ENCODE measurements at places on chromosomes 7 and 10.

DNA sequence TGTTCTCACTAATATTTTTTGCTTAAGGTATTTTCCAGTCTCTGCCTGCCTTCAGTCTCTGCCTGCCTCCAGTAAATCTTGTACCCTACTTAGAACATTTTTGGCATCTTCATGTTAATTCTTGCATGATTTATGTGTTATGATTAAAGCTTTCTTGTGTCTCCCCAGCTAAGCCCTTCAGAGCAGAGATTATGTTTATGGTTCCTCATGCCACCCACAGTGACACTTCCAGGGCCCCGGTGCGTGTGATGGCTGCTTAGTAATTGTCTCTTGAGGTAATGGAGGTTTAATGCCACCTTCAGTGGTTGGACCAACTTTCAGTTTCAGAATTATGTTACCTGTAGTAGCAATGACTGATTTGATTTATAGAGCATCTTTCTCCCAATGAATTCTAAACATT, 70.6 kb upstream of the MET start:
- DNase-seq: no peak

- peak; percentile 49 for DNase-seq
Observed at GRCh38 chr7:105652359-105652993, 71.2 kb upstream of the EFCAB10 start.

GRCh38 chr10:44977287-44978212, 1.1 kb downstream of the DEPP1 start:
- no peak for DNase-seq

GRCh38 chr10:133391761-133392518, 2.0 kb upstream of the MTG1 start:
- no peak for DNase-seq

DNA sequence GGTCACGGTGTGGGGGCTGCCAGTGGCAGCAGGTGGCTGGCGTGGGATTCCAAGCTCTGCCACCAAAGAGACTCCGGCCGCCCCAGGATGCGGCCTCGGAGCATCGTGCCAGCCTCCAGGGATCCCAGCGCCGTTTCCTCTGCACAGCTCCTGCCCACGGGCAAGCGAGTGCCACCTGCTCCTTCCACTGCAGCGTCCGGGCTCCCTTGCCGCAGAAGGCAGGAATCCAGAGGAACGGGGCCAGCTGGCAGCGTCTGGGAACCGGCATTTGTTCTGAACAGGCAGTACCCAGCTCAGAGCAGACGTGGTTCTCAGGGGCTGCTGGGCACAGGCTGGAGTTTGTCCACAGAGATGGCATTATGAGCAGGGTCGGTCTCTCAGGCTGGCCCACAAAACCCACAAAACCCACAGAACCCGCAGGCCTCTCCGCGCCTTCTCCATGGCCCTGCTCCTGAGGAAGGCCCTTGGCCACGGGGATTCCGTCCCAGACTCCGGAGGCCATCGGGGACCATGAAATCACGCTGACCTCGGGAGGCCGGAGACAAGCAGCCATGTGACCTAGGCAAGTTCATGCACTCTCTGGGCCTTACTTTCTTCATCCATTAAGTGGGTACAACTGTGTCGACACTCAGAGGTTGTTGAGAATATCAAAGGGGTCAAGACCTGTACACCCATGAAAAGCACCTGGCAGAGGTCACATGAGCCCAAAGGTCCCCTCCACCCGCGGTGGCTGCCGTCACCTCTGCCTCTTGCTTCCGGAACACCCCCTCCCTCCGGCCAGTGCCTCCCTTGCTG, 72.1 kb upstream of the TNRC18 start:
- DNase-seq: no peak

- DNase-seq: peak; percentile 11
Observed at GRCh38 chr10:123043409-123043925, 34.7 kb downstream of the ACADSB start.

DNA sequence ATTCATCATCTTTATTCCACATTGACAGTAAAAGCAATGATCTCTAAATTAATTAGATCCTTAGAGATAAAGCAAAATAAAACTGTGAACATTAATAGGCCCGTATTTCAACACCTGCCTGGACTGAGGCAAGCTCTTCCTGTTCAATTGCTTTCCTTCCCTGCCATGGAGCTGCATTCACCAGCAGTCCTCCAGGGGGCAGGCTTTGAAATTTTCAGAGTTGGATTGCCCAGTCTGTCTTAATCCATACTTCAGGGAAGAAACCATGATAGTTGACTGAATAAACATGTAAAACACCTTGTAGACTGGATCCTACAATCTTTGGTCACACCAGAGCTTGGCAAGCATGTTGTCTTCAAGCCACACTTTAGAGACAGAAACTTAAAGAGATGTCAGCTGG, 936.6 kb downstream of the NRG3 start:
- no peak for DNase-seq

DNA sequence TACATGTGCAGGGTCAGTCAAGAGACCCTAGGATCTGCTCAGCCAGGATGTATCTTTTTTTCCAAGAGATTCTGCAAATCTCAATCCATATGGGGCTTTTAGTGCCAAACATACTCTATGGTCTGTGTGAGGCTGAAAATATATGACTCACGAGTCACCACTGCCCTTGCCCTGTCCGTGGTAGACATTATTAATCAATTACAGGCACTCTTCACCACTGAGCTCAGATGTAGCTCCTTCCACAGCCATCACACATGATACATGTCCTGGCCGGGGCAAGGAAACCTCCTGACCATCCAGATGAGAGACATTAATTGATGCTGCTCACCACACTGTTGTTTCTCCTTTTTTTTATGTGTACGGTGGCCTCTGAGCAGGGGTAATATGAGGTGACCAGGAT, 90.2 kb upstream of the RET start:
- DNase-seq: no peak

DNA sequence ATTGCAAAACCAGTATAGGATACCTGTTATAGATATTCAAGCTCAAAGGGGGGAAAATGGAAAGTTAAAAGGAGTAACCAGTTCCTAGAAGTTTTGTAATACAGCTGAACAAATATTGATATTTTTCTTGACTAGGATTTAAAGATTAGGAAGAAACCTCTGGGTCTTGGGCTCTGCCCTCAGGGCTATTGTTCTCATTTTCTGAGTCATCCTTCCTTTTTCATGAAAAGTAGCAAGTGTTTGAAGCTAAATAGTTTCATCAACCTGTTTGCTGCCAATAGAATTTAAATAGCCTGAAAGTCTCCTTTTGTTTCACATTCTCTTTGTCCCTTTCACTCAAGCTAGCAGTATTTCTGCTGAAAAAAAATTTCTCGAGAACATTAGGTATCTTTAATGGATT, 1061.1 kb upstream of the GHITM start:
- DNase-seq: no peak

- no peak for DNase-seq
Observed at GRCh38 chr10:132146271-132146671, 40.5 kb upstream of the DPYSL4 start.

GRCh38 chr7:157560258-157560654, 223.5 kb downstream of the DNAJB6 start:
- DNase-seq: no peak

DNA sequence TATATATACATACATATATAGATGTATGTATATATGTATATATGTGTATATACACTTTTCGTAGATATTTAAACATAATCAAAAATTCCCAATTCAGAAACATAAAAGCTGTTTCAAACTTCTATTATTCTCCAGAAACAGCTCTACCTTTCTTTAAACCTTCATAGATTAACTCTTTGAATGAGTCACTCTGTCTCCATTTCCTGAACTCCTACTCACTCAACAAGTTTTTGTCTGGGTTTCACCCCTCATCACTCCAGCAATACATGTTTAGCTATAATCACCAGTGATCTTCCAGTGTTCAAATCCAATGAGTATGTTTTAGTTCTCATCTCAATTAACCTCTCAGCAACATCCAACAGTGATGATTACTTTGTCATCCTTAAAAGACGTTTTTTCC, 9.6 kb downstream of the DGKB start:
- DNase-seq: no peak

GRCh38 chr10:33899578-33900531, 565.4 kb upstream of the NRP1 start:
- no peak for DNase-seq

DNA sequence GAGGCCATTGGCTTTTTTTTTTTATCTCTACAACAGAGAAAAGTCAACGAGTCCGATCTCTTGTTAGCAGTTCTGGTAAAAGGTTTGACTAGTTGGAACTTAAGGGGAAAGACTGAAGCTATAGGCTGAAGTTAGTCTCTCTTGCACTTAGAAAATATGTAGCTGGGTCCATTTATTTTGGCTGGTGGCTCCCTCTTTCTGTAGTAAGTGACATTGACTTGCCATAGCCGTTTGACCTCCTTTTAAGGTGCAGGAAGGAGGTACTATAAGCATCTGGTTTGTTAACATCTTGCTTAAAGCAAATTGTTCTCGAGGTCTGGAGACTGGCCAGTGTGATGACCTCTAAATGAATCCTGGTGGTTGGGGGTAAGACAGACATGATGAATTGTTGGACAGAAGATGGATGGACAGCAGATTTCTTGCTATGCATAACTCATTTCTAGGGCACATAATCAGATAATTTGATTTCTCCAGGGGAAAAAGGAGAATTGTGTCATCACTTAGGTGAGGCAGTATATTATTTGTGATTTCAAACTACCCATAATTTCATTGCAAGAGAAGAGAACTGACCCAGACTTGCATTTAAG, 356.3 kb upstream of the GALNT17 start:
- no peak for DNase-seq

DNA sequence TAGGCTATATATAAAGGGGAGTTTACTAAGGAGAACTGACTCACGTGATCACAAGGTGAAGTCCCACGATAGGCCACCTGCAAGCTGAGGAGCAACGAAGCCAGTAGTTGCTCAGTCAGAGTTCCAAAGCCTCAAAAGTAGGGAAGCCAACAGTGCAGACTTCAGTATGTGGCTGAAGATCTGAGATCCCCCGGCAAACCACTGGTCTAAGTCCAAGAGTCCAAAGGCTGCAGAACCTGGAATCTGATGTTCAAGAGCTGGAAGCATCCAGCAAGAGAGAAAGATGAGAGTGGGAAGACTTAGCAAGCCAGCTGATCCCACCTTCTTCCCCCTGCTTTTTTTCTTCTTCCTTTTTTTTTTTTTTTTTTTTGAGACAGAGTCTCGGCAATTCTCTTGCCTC, 27.0 kb upstream of the GSDME start:
- DNase-seq: no peak

GRCh38 chr7:107846324-107846723, 43.3 kb upstream of the SLC26A3 start:
- DNase-seq: no peak

DNA sequence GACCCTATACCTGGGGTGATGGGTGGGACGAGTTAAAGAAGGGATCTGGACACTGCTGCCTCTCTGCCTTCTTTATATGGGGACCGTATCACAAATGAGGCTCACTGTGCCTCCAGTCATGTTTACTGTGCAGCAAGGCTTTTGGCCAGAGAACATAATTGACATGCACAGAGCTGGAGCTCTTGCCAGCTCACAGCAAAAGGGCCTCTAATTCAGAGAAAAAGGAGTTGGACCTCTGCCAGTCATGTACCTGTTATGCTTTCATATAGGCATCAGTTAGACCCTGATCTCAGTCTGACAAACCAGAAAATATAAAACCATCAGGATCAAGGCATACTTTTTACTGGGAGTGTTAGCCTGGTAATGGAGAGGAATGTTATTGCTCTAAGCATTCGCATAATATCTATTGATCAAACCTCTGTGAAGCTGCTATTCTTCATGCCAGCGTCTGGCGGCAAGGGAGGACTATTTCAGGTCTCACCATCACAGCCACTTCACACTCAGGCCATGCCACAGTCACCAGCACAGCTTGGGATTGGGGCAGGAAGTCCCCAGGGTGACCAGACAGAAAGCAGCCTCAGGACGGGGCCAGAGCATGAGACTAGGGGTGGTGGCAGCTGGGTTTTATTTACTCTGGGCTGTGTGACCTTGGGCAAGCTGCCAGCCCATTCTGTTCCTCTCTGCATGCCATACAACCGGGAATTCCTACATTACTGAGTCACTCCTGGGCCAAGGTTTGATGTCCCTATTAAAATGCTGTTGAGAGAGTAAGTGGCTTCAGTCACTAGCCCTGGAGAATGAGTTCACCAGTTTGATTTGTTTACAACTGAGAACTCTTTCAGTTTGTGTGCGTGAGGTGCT, 90.1 kb downstream of the NPSR1 start:
- DNase-seq: no peak

Measured in stimulated activated CD8-positive, alpha-beta memory T cell treated with anti-CD3 and anti-CD28 coated beads, Interleukin-4, amount 100 ng/mL, for 24 hours (primary cell).